Naive thymus-derived CD8-positive, alpha-beta T cell (primary cell): ENCODE measurements at places on chromosomes 1 and 21. TPM values are rescaled to one million over a fixed set of nuclear protein-coding genes. Genes with fewer than 3 reads are reported as not detected.
A peak's percentile ranks its signal among the peaks of the same experiment; 100 is the strongest.

The OVAAL gene
- not detected for polyA plus RNA-seq

The CRB1 gene
- not detected for polyA plus RNA-seq

- no peak for DNase-seq
Measured at GRCh38 chr1:158203693-158204457, 23.2 kb downstream of the CD1D start.

The LTN1 gene
- polyA plus RNA-seq = 12.0 TPM

GRCh38 chr1:10789803-10790702 lies 6.4 kb downstream of the CASZ1 start:
- DNase-seq = no peak

GRCh38 chr21:43024439-43025136 lies 50.2 kb downstream of the PKNOX1 start:
- DNase-seq = no peak

The SLC9C2 gene
- polyA plus RNA-seq = not detected

- no peak for DNase-seq
Measured at GRCh38 chr1:101191049-101191448, 45.8 kb upstream of the S1PR1 start.

The SAMD13 gene
- polyA plus RNA-seq = 0.57 TPM

DNA sequence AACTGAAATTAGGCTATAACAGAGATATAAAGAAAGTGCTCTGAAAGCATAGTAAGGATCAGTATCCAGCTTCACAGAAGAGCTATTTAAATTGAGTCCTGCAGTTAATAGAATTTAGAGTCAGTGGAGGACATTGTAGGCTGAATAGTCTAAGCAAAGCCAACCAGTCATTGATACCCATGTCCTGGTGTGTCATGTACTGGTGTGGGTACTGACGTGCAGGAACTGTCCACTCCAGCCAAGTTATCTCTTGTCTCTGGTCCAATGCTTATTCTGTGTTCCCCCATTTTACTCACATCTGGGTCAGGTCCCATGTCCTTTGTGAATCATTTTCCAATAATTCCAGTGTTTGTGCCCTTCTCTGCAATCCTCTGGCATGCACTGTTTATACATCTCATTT lies 90.0 kb downstream of the MACF1 start:
- DNase-seq = no peak

DNA sequence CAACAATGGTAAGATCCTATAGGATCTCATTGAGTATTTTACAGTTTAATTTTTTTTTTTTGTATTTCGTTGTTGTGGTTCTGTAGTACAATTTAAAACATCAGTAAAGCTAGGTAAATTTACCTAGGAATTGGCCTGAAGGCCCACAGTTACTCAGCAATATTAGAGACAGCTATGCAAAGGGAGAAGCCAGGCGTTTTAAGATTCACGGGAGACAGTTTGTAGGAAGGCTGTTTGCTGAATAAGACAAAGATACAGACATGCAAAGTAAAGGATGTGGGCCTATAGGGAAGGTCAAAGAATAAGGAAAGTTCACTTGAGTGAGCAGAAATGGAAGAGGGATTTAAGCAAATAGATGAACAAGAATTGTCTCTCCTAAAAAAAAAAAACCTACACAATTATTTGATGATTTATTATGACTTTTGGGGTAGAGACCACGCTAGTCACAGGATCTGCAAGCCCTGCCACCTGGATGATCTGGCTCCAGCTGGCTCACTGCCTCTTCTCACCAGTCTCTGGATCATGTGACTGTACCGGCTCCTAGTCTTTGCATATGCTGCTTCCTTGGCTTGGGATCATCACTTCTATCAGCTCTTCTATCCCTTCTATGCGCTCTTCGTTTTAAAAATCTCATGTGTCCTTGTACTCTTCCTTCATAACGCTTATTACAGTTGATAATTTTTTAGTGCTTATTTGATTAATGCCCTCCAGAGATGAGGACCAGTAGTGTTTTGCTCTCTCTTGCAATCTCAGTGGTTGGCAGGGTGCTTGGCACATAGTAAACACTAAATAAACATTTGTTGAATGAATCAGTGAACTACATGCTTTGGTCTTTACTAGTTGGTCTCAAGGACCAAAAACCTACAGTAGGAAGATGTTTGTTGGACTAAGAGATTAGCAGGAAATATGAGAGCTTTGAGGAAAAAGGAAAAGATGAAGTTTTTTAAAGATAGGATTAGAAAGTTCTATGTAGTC lies 14.1 kb downstream of the DYRK1A start:
- no peak for DNase-seq

GRCh38 chr1:204854286-204854685 lies 16.4 kb upstream of the NFASC start:
- no peak for DNase-seq

The SV2A gene
- 2.3 TPM for polyA plus RNA-seq

DNA sequence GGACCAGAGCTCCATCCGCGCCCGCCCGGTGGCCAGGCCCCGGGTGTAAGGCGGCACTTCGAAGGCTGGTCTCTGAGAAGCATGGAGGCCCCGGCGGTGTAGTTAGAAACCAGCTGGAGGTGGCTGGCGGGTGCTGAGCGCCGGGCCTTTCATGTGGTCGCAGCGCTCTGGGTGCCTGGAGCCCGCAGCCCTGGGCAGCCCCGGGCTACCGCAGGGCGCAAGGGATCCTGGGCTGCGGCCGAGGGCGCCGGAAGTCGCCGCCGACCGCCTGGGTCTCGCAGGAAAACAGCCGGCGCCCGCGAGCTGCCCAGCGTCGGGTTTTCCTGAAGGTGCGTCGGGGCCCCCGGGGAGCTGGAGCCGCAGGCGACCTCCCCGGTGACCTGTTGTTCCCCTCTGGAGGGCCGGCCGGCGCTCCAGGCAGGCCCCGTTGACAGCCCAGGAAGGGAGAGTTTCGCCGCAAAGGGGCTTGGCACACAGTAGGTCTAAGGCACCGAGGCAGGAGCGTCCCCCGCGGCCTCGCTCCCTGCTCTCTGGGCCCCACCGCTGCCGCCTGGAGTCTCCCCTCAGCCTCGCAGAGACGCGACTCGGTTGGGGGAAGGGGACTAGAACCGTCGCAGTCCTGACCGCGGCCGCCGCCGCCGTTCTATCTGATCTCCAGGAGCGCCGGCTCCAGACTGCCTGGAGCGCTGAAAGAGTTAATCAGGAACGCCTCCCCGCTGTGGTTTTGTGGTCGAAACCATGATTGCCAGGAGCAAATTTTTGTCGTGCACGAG lies 2.7 kb downstream of the GRHL3 start:
- DNase-seq = peak; percentile 62

The MYOG gene
- polyA plus RNA-seq = not detected
